Activated CD8-positive, alpha-beta memory T cell treated with anti-CD3 and anti-CD28 coated beads for 48 hours (primary cell): ENCODE measurements at places on chromosomes 6 and 20.

- no peak for DNase-seq
These were observed 198.7 kb upstream of the CEP162 start for GRCh38 chr6:84425971-84426705.

DNA sequence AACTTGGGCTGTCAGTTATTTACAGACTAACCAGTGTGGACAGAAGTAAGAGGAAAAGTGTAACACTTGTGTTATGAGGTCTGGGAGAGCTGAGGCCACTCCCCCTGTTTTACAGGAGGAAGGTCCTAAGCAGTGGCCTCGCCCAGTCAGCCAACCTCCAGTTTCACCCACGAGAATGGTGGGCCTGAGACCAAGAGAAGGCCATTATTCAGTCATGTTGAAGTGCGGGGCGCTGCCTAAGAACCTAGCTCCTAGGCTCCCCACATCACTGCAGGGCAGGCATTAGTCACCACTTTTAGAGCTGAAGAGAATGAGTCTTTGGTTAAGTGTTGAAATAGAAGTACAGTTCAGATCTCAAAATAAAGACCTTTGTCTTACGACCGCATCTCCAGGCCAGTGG, 27.9 kb downstream of the CDYL start:
- DNase-seq: no peak

- DNase-seq: no peak
These were observed 70.6 kb downstream of the AFG1L start for GRCh38 chr6:108365478-108365877.

DNA sequence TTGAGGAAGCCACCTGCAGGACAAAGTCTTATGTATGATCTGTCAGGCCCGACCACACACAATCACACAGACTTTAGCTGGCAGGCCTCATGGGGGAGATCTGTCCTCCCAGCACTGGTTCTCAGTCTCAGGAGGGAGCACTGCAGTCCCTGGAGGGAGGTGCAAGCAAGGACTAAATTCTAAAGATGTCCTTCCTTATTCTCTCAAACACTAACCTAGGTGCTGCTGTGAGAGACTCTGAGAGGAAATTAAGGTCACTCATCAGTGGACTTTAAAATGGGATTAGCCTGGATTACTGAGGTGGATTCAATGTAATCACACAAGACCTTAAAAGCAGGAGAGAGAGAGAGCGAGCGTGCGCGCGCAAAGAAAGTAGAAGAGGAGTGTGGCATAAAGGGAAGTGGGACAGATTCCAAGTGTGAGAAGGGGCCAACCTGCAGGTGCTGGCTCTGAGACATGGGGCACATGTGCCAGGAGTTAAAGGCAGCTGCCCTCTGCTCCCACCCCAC, 14.3 kb downstream of the GLO1 start:
- DNase-seq: no peak

GRCh38 chr20:46169245-46170171, 51.4 kb downstream of the CD40 start:
- no peak for DNase-seq

GRCh38 chr6:49662892-49663261, 26.2 kb upstream of the RHAG start:
- DNase-seq: no peak

- DNase-seq: no peak
These were observed 29.5 kb downstream of the CDYL start for GRCh38 chr6:4805553-4806336.

DNA sequence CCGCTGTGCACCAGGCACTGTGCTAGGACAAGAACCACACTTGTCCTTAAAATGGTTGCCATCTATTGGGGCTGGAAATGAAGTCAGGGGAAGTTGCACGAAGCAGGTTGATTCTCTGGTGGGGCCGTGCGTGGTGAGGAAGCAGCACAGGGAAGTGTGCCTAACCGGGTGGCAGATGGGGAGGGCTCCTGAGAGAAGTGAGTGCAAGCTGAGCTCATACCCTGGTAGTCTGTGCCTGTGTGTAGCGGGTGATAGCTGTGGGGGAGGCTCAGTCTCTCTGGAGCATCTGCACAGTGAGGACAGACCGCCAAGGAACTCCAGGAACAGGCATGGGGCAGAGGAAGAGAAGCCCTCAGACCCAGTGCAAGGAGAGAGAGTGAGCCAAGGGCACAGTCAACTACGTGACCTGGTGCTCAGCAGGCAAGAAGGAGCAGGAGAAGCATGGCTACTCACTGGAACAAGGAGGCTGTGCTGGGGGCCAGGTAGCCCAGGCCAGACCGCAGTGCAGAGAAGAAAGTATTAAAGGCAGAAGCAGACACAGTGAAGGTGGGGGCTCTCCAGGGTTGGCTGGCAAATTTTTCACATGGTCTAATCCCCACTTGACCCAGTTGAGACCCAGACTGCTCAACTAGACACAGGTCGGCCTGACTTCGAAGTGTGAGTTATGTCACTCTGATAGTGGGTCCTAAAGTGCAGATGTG, 155.0 kb downstream of the CDH26 start:
- DNase-seq: no peak

GRCh38 chr6:138805016-138805765, 9.3 kb downstream of the ECT2L start:
- no peak for DNase-seq

DNA sequence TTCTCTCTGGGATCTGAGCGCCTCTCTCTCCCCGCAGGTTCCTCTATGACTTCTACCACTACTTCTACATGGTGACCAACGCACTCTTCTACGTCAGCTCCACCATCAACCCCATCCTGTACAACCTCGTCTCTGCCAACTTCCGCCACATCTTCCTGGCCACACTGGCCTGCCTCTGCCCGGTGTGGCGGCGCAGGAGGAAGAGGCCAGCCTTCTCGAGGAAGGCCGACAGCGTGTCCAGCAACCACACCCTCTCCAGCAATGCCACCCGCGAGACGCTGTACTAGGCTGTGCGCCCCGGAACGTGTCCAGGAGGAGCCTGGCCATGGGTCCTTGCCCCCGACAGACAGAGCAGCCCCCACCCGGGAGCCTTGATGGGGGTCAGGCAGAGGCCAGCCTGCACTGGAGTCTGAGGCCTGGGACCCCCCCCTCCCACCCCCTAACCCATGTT, 36.3 kb upstream of the MRGBP start:
- no peak for DNase-seq

GRCh38 chr6:129500958-129501739, 208.8 kb downstream of the ARHGAP18 start:
- no peak for DNase-seq

DNA sequence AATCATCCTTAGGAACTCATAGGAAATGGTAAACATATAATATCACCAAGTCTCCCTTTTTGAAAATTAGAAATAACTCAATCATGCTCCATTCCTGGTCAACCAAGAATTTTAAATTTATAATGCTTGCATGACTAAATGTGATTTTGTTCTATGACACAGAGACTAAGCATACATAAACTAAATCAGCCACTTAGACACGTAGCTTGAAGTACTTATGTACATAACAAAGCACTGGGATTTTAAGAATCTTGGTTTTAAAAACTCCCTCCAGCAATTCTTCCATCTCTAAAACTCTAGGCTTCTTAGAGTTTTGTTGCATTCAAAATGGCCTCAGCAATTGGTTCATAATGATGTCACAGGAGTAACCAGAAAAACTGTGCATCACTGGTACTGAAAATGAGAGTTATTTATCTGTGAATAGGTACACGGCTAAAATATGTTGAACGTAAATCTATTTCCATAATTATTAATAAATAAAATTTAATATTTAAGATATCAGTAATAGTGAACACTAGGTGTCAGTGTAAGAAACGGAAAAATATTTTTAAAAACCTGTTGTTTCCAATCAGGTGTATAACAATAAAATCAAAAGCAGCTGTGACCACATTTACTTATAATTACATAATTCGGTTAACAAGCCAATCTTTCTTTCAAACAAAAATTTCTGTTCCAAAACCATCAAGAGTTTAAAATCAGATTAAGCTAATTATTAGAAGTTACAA, 241.6 kb upstream of the RUNX2 start:
- no peak for DNase-seq

- DNase-seq: no peak
These were observed 35.4 kb upstream of the HFE start for GRCh38 chr6:26051665-26052310.

DNA sequence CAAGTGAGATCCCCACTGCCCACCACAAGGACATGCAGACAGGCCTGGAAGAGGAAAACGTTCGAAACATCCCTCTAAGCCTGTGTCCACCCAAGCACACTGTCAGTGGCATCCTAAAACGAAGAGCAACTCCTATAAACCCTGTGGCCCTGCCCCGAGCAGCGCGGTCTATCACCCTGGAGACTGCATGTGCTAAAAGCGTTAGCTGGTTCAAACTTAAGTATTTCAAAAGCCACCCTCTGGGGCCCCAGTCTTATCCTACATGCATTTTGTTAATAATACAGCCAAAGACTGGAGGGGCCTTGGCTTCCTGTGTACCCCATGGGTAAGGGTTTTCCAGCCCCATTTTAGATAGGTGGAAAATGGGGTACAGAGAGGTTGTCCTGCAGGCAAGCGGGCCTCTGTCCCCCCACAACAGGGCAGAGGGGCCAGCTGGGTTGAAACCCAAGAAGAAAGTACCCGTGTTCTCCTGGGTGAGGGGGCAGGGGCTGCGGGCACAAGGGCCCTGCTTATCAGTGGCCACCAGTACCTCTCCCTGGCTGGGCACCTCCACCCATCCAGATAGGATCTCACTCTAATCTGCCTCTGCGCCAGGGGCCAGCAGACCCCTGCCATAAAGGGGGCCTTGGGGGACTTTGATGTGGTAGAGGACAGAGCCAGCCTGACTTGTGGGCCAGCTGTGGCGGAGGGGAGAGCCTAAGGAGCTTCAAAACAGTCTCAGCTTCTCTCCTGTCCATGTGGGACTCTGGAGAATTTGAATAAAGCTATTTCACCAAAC, 28.3 kb downstream of the PREX1 start:
- no peak for DNase-seq

GRCh38 chr6:3489027-3489757, 32.3 kb upstream of the SLC22A23 start:
- no peak for DNase-seq

DNA sequence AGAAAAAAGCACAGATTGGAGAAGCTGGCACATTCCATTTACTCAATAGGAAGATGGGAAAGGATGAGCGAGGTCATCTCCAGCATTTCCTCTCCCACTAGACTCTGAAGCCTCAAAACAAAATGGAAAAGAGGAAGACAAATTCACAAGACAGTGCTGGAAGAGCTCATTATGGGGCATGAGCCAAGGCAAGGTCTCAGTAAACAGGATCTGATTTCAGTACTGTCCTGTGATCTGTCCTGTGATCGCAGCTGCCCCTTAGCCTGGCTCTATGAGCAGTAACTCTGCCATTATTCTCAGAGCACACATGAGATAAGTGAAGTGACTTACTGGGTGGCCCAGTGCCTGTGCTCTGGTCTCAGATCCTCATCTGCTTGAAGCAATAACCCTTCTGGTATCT, 68.1 kb upstream of the SLC4A11 start:
- DNase-seq: no peak

DNA sequence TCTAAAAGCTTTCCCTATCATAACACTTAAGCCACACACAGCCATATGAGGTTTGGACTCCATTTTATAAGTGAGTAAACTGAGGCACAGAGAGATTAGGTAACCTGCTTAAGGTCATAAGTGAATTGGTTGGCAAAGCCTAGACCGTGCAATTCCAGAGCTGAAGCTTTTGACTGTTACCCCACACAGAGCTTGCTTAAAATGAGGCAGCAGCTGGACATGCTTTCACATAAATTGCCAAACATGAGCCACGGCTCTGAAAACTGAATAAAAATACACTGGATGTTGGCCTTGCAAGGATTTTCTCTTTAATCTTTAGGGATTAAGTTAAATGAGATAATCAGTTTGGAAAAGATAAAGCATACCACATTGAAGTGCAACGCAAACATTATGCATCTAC, 2.5 kb downstream of the RIPOR2 start:
- no peak for DNase-seq

DNA sequence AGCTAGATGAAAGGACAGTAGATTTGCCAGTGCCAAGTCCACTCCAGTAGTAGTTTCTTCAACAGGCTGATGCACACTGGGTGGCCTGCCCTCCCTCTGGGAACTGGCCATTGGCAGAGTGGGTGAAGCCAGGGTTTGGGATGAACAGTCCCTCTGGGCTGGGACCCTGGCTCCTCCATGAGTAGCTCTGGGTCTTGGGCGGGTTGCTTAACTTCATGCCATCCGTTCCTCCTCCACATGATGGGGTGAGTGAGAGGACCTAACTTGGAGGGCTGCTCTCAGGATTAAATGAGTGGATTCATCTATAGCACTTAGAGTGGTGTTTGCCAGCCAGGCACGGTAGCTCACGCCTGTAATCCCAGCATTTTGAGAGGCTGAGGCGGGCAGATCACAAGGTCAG, 47.2 kb downstream of the PLAGL2 start:
- DNase-seq: no peak

DNA sequence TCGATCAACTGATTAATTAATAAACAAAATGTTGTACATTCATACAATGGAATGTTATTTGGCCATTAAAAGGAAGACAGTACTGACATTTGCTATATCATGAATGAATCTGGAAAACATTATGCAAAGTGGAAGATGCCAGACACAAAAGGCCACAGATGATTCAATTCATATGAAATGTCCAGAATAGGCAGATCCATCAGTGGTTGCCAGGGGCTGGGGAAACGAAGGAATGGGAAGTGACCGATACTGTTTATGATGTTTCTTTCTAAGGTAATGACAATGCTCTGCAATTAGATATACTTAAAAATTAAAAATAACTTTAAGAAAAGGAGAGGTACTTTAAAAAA, 37.2 kb downstream of the ELOVL5 start:
- no peak for DNase-seq

GRCh38 chr6:138289739-138290138, 71.4 kb upstream of the PBOV1 start:
- DNase-seq: no peak

GRCh38 chr20:20231528-20232298, 136.2 kb upstream of the INSM1 start:
- no peak for DNase-seq

GRCh38 chr20:46123482-46124245, 5.5 kb downstream of the CD40 start:
- no peak for DNase-seq

- no peak for DNase-seq
These were observed 3.8 kb upstream of the LRRN4 start for GRCh38 chr20:6057691-6058090.

DNA sequence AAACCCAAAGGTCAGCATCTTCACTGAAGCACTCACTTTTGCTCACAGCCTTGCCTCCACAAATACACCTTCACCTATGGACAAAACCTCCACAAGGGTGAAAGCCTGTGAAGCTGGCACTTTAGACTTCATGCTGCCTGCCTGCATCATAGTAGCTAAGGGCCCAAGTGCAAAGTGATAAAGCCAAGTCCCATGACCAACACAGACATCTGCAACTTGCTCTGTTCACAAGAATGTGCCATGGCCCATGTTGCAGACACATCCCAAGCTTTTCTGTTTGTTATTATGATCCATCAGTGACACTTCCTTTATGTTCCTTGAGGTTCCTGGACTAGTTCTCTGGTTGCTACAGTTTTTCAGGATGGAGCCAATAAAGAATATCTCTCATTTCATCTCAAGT, 31.1 kb downstream of the BTBD3 start:
- DNase-seq: no peak

GRCh38 chr6:52726193-52726542, 37.1 kb downstream of the GSTA2 start:
- DNase-seq: no peak

GRCh38 chr20:2946988-2947961, 74.0 kb downstream of the PTPRA start:
- no peak for DNase-seq
